Cardiac muscle cell (in vitro differentiated cells and primary cell): ENCODE measurements at places on chromosomes 7 and 10. TPM values are rescaled to one million over a fixed set of nuclear protein-coding genes. Genes with fewer than 3 reads are reported as not detected.

DNA sequence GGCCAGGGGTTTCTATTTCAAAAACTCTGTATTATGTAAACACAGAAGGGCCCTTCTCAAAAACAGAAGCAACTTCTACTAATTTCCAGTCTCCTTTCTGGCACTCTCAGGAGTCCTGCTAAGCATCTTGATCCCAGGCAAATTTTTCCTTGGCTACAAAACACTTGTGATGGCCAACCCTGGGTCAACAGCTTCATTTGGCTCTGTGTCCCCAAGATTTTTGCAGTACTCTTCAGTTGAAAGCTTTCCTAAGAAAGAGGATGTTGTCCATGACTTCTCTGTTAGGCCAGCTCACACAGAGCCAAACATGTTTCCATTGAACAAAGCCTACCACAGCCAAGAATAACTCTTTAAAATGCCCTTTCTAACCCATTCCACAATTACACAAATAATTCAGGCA is 99.0 kb upstream of the EGR2 start:
- H3K27ac ChIP-seq: no peak overlapping the region
- H3K27me3 ChIP-seq: no peaks in the 10 kb centered on the region

- H3K27me3 ChIP-seq: no peaks in the 10 kb centered on the region
- H3K27ac ChIP-seq: no peak overlapping the region
These were observed 31.0 kb upstream of the CAV2 start for GRCh38 chr7:116468534-116468933.

The ADK gene
- polyA plus RNA-seq: 57.4 and 73.8 TPM in 2 replicates

DNA sequence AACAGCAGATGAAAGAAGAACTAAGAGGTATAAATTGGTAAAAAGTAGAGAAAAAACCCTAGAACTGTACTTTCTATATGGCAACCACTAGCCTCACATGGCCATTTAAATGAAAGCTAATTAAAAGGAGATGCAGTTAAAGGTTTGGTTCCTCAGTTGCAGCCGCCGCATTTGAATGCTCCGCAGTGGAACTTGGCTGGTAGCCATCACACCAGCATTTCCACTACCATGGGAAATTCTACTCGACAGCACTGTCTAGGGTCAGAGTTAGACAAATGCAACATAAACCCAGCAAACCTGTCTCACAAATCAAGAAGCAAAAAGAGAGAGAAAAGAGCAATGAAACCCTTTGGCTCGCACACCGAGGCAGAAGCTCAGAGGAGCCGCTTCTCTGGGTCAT is 29.7 kb downstream of the VIPR2 start:
- no peak overlapping the region for H3K27ac ChIP-seq
- no peaks in the 10 kb centered on the region for H3K27me3 ChIP-seq
- peaks cover 6% of the 10 kb centered on the region for H3K4me1 ChIP-seq
- no peak overlapping the region for H3K4me3 ChIP-seq
- H3K36me3 ChIP-seq: no peaks in the 10 kb centered on the region
- DNase-seq: no peak

The FFAR4 gene
- not detected in 2 replicates for polyA plus RNA-seq
